ENCODE measurements at places on chromosomes 6 and 20.

- no peak for DNase-seq
Observed at GRCh38 chr6:38119516-38119915, 300.0 kb downstream of the ZFAND3 start.

GRCh38 chr6:92050216-92050615 lies 1369.1 kb downstream of the EPHA7 start:
- DNase-seq: no peak

- no peak for DNase-seq
Observed at GRCh38 chr6:39913391-39913916, 20.8 kb downstream of the MOCS1 start.

- DNase-seq: peak; percentile 77
Observed at GRCh38 chr20:47196091-47197081, 160.1 kb downstream of the ZMYND8 start.

- no peak for DNase-seq
Observed at GRCh38 chr20:4774207-4774606, 52.5 kb downstream of the PRND start.

DNA sequence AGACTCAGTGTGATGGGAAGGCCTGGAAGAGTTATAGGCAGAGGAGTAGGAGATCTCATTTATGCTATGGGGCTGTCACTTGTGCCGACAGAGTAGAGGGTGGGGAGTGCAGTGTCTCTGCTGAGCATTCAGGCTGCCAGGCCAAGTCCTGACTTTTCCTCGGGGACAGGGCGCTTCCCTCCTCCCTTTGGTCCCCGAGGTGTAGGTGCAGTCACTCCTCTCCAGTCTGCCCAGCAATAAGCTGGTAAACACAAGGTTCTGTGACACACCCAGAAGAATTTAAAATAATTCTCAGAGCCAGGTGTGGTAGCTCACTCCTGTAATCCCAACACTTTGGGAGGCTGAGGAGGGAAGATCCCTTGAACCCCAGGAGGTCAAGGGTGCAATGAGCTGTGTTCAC lies 109.4 kb downstream of the CRYBG1 start:
- DNase-seq: no peak

DNA sequence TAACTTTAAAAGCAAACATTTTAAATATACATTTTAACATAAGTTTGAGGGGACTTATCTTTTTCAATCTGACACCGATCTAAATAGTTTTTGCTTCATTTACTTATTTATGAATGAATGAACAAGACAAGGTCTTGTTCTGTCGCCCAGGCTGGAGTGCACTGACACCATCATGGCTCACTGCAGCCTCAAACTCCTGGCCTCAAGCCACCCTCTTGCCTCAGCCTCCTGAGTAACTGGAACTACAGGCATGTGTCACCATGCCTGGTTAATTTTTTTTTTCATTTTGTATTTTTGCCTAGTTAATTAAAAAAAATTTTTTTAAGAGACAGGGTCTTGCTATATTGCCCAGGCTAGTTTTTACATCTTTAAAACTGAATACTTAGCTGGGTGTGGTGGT lies 25.4 kb downstream of the FBXO9 start:
- DNase-seq: no peak

DNA sequence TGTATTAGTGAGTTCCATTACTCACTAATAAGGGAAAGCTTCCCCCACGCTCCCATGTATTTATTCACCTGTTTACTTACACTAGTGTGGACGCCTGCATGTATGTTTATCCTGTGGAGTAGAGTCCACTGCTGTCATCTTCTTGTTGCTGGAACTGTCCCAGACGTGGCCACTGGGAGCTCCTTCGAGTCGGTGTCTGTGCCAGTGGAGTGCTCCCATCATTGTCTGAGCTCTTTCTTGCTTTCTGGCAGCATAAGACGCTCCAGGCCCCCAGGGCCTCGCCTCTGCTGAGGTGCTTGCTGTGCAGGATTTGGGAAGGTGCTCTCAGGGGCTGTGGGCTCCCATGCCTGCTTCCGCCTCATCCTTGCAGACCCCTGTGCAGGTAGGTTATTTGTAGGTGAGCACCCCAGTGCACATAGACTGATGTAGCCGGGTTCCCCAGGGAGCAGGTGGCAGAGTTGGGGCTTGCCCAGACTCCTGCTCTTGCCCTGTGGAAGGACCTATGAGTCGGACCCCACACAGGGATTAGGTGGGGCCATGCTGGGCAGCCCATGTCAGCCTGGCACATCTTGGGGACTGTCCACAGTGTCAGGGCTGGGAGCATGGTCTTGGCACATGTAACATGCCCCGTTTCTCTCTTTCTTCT lies 16.6 kb downstream of the PHACTR3 start:
- no peak for DNase-seq

- DNase-seq: no peak
Observed at GRCh38 chr6:4661391-4661790, 114.8 kb upstream of the CDYL start.

- no peak for DNase-seq
Observed at GRCh38 chr6:18088419-18089296, 33.8 kb downstream of the NHLRC1 start.

DNA sequence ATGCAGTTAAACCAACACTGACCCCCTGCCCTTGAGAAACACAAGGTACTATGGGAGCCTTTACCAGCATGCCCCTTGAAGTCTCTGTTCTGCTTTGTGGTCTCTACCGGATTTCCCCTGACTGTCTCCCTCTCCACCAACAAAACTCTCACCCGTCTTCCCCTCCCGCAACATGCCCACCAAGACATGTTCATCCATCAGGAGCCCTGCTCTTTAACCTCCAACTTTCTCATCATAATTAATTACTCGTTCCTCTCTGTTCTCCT lies 1.1 kb downstream of the ZNF165 start:
- DNase-seq: no peak

GRCh38 chr6:108113557-108114519 lies 39.3 kb upstream of the OSTM1 start:
- DNase-seq: peak; percentile 63

DNA sequence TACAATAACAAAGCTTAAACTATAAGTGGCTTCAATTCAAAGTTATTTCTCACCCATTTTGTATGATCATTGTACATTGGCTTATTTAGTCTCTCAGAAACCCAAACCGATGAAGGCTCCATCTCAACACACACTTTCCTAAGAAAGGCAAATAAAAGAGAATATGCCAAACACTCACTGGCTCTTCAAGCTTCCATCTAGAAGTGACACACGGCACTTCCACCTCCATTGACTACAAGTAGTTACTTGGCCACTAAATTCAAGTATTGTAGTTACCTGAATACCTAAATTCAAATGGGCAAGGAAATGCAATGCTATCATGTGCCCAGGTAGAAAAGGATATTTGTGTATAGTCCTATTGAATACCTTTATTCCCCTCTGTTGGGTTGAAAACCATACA lies 170.6 kb downstream of the OGFRL1 start:
- DNase-seq: no peak

DNA sequence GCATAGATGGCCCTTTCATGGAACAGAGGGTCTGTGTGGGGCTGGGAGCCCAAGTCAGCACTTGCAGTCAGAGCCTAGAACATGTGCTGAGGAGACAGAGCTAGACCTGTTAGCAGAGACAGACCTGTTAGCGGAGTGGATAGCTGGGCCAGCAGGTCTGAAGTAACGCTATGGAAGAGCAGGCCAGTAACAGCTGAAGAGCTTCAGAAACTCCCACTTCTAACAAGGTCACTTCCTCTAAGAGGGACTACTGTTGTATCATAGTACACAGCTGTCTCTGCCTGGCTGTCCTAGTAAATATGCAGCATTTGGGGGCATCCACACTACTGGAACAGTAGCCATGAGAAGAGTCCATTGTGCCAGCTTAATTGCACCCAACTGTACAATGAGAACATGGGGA lies 41.2 kb upstream of the POLR1H start:
- no peak for DNase-seq

DNA sequence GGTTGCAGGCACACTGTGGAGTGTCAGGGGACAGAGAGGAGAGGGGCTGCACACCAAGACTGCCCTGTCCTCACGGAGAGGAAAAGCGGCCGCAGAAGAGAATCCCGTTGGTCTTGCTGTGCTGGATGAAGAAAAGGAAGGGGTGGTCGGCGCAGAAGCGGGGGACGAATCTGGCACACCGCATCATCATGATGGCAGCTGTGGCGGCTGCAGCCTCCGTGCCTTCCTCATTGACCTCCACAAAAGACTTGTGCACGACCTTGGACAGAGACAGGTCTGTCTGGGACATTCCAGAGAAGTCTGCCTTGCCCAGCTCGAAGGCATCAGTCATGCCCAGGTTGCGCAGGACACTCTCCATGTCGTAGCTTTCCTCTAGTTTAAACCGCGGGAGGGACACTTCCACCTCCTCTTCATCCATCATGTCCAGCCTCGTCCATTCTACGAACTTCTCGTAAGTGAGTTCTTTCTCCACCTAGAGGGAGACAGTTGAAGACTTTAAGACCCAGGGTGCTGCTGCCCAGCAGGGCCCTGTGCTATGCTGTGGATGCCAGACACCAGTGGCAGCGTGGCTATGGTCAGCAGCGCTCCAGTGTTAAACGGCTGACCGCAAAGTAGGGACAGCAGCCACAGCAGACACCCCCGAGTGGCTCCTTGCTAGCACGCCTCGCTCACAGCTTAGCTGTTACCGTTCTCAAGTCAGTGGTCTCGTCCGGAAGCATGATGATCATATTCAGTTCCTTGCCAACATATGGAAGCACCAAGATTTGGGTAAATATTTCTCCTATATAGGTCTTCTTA lies 22.9 kb downstream of the SERPINB6 start:
- no peak for DNase-seq

DNA sequence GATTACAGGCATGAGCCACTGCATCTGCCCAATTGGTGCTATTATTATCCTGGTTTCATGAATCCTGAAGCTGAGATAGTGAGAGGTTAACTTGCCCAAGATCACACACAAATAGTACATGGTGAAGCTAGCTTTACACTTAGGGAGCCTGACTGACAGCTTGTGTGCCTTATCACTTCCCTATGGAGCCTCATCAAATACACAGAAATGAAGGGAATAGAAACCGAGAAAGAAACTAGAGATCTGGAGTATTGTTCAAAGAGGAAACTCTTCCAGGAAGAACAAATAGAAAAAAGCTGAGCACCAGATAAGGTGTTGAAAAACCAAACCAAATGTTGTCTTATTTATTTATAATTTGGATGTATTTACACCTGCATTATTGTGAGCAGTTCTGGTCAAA lies 155.0 kb upstream of the CITED2 start:
- DNase-seq: no peak

- no peak for DNase-seq
Observed at GRCh38 chr6:18609715-18610114, 222.6 kb downstream of the RNF144B start.

DNA sequence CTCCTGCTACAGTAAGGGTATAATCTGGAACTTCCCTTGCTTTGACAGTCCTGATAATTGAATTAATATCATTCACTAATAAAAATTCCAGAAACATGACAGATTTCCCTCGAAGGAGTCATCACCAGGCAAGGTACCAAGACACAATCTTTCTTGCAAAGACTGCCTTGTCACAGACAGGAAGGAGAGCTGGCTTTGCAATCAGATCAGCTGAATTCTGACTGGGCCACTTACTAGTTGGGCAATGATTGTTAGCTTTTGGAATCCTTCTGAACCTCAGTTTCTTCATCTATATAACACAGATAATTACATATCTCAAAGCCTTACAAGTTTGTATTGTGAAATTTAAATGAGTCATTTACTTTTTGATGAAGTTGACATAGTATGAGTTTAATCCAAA lies 344.2 kb downstream of the RFPL4B start:
- peak; percentile 23 for DNase-seq

DNA sequence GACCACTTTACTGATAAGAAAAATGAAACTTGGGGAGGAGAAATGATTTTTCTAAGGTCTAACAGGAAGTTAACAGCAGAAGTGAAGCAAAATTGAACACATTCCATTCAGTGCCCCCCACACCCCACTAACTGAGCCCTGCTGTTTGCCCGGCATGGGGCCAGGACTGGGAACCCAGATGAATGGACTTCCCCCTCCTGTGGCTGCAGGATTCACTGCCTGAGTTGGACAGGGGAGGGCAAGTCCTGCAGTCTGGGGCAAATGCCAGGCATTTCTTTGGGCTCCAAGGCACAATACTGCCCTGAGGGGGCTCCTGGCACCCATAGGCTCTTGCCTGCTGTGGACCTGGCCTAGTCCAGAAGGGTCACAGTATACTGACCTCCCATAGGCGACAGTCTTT lies 28.3 kb downstream of the FYN start:
- DNase-seq: no peak
